Smooth muscle cell of the brain vasculature (primary cell): ENCODE measurements at places on chromosomes 2 and 18.

GRCh38 chr2:111967018-111967417, 68.6 kb downstream of the MERTK start:
- DNase-seq = no peak

DNA sequence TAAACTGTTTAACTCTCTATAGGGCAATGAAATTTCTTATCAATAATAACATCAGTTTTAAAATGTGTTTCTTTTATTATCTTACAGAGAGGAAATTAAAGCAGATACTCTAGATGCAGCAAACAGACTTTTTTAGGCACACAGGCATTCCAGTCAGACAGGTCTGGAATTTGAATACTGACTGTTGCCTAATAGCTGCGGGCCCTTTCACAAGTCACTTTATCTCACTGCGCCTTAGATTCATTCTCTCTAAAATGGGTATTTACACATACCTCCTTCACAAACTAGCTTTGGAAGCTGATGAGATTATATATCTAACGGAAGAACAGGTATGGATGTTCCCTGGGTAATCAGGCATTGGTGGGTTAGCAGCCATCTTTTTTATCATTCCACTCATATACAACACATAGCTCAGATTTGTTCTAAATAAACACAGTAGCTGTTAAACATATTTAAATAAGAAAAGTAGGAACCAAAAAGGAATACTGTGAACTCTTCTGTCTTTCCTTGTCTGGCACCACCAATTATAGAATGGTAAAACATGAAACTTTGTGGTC, 104.2 kb downstream of the LRP2 start:
- no peak for DNase-seq

- DNase-seq = no peak
Measured at GRCh38 chr2:177422271-177422670, 29.7 kb downstream of the AGPS start.

DNA sequence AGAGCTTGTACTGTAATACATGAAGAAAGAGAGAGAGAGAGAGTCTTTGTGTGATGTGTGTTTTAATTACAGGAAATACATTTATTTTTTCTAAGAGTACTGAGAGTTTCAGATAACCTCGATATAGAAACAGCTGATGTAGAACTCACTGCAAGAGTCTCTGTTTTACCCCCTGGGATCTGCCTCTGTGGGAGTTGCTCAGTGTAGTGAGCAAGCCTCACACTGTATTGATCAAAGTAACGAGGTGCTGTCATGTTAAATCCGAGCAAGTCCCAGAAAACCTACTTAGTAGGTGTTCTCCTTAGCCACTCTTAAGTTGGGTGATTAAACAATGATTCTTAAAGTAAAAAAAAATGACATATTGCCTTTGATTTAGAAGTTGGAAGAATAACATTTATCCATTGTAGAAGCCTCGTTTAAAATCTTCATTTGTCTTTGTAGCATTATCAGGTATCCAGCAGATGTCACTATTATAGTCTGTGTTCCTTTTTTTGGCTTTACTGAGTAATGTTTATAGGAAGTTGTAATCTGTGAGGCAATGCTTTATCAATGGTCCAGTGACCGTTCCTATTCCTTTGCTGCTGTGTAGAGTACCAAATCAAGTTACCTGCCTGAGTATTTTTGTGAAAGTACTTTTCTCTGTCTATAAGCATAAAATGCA, 219.0 kb downstream of the MYO3B start:
- DNase-seq = no peak

DNA sequence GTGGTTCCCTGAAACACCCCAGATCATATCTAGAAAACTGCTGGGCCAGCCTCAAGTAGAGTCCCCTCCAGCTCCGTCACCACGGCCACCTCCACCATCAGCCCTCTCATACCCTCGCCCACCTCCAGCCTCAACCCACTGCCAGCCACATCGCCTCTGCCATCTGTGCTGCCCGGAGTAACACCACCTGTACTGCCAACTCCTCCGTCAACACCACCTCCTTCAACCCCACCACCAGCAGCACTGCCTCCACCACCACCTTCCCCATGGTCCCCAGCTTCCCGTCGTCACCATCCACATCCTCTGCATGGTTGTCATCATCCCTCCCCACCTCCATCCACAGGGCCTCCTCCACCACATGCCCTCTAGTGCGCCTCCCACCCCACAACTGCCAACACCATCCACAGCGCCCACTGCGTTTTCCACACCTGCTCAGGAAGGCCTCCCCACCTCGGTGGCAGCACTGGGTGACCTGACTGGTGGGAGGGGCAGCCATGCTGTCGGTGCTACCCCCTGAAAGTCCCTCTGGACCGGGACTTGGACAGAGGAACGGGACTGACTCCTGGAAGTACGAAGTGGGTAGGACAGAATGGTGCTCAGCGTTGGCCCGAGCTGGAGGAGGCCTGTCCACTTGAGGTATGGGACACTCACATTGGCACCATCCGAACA, 1.6 kb downstream of the SNED1 start:
- DNase-seq = no peak

GRCh38 chr2:119792907-119793312, 33.2 kb downstream of the PTPN4 start:
- DNase-seq = no peak

GRCh38 chr18:72086421-72086820, 457.7 kb downstream of the CBLN2 start:
- DNase-seq = no peak

DNA sequence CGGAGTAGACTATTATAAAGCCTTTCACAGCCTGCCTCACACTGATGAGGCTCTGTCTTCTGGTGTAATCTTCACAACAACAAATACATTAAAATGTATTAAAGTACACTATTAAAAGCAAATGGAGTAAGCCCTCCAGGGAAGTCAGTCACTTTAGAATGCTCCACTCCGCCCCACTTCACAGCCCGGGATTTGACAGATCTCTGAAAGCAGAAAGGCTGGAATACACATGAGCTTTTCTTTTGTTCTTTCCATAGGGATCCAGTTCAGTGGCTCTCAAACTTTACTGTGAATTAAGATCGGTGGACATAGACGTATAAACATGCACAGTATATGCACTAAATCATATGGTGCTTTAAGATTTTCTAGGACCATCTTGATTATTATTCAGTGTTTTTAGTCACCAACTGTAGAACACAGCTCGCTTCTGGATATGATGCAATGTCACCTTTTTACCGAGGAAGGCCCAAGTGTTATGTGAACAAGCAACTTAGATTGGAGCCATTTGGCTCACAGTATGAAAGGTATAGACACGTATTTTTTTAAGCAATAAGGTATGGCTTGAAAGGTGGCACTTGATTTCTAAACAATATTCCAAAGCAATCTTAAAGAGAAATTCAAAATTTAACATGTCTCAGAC, 151.1 kb downstream of the PRKCE start:
- no peak for DNase-seq

- DNase-seq = no peak
Measured at GRCh38 chr2:160812830-160813505, 319.4 kb upstream of the RBMS1 start.

GRCh38 chr2:176516051-176516602, 246.9 kb downstream of the MTX2 start:
- DNase-seq = no peak
